ENCODE measurements at places on chromosomes 16 and 17. TPM values are rescaled to one million over a fixed set of nuclear protein-coding genes. Genes with fewer than 3 reads are reported as not detected.

- no peak for DNase-seq
- no peaks in the 10 kb centered on the region for H3K4me1 ChIP-seq
- no peaks in the 10 kb centered on the region for H3K27me3 ChIP-seq
- H3K4me3 ChIP-seq = no peak overlapping the region
Observed at GRCh38 chr17:48393283-48393682, 36.7 kb downstream of the SKAP1 start.

DNA sequence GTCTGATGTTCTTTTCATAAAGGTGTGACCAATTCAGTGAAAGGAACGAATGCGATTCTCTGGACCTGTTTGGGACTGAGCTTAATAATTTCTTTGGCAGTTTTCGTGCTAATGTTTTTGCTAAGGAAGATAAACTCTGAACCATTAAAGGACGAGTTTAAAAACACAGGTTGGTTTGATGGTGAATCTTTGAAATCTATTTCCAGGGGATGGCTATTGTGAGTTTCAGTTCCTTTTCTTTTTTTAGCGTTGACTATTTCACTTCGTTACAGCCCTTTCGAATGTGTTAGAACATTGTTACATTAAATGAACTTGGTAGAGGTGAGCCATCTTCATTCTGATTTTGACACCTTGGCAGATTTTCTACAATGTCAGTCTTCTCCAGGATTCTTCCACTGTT lies 1.2 kb downstream of the TNFRSF17 start:
- H3K36me3 ChIP-seq = no peaks in the 10 kb centered on the region
- H3K27me3 ChIP-seq = no peaks in the 10 kb centered on the region

GRCh38 chr17:77771998-77772397 lies 186.5 kb upstream of the TNRC6C start:
- no peak overlapping the region for H3K27ac ChIP-seq
- peaks cover 10% of the 10 kb centered on the region for H3K4me1 ChIP-seq
- no peak overlapping the region for H3K4me3 ChIP-seq
- DNase-seq = no peak
- peaks cover 4% of the 10 kb centered on the region for H3K36me3 ChIP-seq
- peaks cover 10% of the 10 kb centered on the region for H3K27me3 ChIP-seq

DNA sequence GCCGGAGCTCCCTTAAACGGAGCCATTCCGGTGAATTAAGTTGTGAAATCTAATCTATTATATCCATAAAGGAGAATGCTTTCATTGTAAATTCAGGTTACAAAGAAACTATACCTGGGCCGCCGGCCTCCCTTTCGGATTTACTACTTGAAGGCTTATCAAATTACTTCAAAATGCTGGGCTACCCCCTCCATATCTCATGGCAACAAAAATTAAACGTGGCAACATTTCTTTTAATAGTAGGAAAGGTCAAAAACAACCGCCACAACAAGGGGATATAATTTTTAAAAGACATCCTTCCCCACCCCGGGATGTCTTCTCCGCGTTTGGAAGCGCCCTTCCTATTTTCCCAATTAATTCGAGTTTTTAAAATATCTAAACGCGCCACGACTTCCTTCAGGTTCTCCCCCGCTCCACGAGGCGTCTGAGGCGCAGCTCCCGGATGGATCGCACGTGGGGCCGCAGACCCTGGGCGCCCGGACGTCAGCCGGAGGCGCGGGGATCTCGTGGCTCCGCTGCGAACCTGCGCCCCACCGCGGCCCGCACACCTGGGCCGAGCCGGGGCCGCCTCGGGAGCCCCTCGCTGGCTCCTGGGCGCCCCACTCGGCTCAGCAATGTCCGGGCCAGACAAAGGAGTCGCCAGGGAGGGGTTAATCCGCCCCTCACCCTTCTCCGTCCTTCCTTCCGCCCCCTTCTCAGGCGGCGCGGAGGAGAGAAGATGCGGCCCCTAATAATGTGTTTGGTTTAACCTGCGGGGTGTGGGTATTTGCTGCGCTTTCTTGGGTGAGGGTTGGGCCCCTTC lies 47.4 kb upstream of the SLC38A10 start:
- peak overlapping the region; percentile 99 for H3K27ac ChIP-seq
- peaks cover 11% of the 10 kb centered on the region for H3K4me1 ChIP-seq
- H3K27me3 ChIP-seq = peaks cover 40% of the 10 kb centered on the region
- DNase-seq = no peak

- peaks cover 5% of the 10 kb centered on the region for H3K4me1 ChIP-seq
- no peak overlapping the region for H3K27ac ChIP-seq
- H3K27me3 ChIP-seq = peaks cover 8% of the 10 kb centered on the region
- DNase-seq = no peak
- H3K36me3 ChIP-seq = no peaks in the 10 kb centered on the region
Observed at GRCh38 chr17:63941162-63941561, 9.0 kb upstream of the CD79B start.

DNA sequence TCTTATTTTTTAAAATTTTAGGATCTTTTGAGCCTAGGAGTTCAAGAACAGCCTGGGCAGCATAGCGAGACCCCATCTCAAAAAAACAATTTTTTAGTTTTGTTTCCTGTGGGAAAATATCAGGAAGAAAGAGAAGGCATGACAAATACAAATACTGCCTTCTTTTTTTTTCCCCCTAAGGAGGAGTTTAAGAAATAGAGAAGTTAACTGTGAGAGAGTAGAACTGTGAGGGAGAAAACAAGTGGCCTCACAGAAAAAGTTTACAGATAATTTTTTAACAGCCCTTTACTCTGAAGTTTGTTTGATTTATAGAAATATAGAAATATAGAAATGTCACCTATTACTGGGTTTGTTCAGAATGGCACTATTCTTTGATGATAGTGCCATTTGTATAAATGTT lies 21.1 kb downstream of the TTYH2 start:
- H3K4me1 ChIP-seq = peaks cover 7% of the 10 kb centered on the region
- H3K36me3 ChIP-seq = no peaks in the 10 kb centered on the region
- no peak overlapping the region for H3K27ac ChIP-seq
- no peak for DNase-seq

The ZKSCAN2 gene
- 16.6 TPM for total RNA-seq

The SCIMP gene
- total RNA-seq = not detected

The SLC46A1 gene
- total RNA-seq = 6.3 TPM

The DNAI2 gene
- not detected for total RNA-seq
